Cerebellar nuclear complex (tissue), 1 donor: ENCODE measurements at places on chromosomes 2 and 18.

- DNase-seq = no peak
Measured at GRCh38 chr18:980586-980985, 75.9 kb downstream of the ADCYAP1 start.

- no peak for DNase-seq
Measured at GRCh38 chr2:1556776-1557466, 143.7 kb downstream of the TPO start.

DNA sequence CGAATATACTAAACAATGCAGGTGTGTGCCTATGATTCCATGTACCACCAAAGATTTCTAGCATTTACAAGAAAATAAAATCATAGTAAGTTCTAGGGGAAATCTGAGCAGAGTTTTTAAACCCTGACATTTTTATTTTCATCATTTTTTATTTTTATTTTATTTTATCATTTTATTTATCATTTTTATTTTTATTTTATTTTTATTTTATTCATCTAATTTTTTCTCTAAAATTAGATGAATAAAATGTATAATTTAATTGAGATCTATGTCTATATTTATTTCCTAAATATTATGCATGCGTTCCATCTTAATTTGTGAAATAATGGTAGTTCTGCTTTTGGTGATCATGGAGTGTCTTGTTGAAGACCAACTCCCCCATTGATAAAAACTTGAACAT, 257.6 kb upstream of the DOK6 start:
- no peak for DNase-seq

DNA sequence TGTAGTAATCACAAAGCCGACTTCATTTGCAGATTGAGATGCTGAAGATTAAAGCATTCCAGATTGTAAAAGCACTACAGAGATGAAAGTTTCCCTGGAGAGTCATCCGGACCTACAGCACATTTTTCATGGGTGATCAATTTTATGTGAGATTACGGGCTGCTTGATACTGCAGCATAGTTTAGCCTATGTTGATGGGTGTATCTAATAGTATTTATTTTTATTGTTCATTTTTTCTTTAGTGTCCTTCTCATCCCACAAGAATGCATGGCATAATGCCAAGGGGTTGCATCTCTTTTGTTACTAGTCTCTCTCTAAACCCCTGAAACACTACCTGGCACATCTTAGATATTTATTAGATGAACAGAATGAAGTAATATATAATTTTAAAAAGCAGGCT, 240.4 kb downstream of the MBD2 start:
- no peak for DNase-seq

DNA sequence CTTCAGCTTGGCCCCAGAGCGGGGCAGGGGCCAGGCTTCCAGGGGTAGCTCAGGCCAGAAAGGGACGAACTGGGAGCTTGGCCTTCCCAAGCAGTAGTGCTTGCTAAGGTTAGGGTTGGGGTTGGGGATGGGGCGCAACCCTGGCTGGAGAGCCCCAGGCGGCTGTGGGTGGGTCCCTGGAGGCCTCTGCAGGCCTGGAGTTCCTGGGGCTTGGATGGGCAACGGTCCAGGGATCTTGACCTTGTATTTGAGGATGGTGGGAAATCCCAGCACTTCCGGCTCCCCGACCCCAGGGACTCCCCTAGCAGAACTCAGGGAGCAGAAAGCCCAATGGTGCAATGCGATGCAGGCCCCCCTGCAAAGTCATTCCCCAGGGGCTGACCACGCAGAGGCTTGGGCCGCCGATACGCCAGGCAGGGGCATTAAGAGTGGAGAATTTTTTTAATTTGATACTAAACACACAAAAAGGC, 12.6 kb upstream of the MLPH start:
- DNase-seq = no peak

DNA sequence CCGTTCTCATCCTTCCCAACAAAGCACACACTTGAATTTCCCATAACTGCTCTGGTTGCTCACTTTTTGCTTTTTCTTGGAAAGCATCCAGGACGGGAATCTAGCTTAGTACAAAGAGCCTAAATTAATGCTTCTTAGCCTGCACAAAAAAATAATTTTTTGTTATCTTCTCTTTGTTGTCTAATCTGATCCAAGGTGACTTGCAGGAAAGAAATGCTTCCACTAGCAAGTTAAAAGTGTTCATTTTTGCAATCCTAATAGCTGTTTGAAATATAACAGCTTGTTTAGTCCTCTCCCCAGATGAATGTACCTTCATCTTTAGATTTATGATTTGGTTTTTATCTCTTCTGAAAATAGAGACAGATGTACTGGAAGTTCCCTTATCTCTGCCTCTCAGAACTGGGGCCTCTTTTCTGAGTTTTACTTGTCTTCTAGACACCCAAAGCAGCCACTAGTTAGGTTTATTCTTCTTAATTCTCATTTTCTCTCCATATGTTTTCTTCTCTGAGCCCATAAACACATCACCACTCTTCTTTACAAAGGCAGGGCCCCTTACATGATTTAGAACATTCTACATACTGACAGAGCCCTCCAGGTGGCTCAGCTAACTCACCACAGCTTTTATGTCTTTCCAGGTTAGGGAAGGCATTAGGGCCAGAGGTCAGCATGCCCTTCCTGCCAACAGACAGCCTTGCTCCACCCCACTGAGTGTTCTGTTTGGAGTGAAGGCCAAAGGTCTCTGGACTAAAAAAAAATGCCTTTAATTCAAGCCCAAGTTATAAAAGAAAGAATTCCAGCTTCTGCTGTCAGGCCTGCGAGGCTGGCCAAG, 74.7 kb upstream of the MAP4K3 start:
- no peak for DNase-seq
